ENCODE measurements at places on chromosomes 2 and 18.
A peak's percentile ranks its signal among the peaks of the same experiment; 100 is the strongest.

- DNase-seq, result no peak
Observed at GRCh38 chr18:46374850-46375249, 270.7 kb downstream of the HAUS1 start.

DNA sequence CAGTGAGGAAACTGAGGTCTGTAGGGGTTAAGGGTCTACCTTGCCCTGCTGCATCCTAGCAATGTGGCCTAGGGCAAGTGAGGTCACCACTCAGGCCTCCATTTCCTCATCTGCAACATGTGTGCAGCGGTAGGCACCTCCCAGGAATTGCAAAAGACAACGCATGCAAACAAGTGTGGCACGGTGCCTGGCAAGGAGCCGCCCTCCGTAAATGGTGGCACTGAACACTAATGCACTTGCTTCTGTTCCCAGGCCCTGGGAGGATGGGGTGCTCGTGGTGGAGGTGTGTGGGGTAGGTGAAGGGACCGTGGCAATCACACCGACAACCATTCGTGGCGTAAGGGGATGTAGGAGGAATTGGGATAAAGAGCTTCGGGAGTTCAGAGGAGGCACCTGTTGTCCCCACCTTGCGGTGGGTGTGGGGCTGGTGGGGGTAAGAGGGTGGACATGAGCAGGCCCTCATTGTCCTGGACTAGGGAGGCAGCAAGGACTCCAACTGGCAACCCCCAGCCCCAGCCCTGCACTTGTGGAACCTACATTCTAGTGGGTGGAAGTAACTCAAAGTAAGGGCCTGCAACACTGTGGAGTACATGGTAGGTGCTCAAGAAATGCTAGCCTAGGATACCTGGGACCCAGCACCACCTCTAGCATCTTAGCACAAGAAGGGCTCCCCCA lies 26.0 kb downstream of the ATOH8 start:
- DNase-seq, result no peak

GRCh38 chr18:73288813-73289212 lies 421.0 kb upstream of the NETO1 start:
- DNase-seq, result no peak

- DNase-seq, result no peak
Observed at GRCh38 chr2:217643789-217644301, 358.9 kb downstream of the TNS1 start.

DNA sequence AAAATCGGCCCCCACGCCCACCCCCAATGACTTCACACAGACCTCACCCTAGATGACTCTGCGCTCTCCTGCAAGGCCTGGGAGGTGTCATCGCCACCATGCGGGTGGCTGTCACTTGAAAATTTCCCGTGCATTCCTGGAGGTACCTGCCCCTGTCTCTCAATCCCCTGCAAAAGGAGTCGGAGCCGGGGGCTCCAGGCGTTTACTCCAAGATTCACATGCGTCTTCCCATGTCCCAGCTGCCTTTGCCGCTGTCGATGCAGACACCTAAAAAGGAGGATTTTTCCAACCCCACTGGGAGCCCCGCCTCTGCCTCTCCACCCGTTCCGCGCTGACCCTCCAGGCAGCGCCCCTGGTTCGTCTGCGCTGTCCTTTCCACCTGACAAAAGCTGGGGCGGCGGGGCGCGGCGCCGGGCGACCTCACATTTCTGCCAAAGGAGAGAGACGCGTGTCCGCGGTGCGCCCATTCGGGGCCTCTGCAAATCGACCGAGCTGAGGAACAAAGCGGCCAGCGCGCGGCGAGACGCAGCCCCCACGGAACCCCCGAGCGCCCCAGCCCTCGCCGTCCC lies 667 bp downstream of the REEP1 start:
- DNase-seq, result no peak

- DNase-seq, result no peak
Observed at GRCh38 chr2:38778687-38779082, 675 bp downstream of the GEMIN6 start.

GRCh38 chr2:179974761-179975160 lies 32.3 kb downstream of the CWC22 start:
- DNase-seq, result no peak

DNA sequence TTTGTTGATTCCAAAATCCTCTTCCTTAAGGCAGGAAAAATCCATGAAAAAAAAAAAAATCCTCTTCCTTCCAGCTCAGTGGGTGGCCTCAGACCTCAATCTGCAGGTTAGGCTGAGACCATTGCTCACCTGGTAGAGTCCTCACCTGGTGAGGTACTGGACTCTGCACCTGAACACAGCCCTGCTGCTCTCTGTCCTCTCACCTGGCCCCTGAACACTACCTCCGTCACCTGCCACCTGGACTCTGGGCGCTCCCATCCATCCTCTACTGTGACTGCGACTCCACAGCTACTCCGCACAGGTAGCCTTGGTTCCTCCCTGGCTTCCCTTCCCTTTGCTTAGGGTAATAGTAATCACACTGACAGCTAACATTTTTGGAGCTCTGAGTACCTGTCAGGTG lies 22.1 kb downstream of the TYMS start:
- no peak for DNase-seq

GRCh38 chr2:25586726-25587144 lies 86.6 kb downstream of the DTNB start:
- DNase-seq, result peak; percentile 27

DNA sequence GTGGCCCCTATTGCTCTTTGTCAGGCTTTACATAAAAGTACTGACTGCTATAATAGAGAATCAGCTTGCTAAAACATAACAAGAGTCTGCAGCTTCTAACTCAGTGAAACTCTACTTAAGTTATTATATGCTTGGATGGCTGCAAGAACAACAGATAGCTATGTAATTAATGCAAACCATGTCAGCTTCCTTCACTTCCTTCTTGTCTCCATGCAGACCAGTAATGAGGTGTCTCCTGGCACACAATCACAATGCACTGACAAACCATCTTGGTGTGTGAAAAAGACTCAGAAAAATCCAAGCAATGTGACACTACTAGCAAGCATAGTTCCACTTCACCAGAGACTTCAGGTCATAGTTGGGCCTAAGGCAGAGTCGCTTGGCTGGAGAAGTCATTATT lies 2068.9 kb upstream of the PIK3C3 start:
- DNase-seq, result no peak

GRCh38 chr2:16707014-16707623 lies 41.5 kb upstream of the CYRIA start:
- no peak for DNase-seq

DNA sequence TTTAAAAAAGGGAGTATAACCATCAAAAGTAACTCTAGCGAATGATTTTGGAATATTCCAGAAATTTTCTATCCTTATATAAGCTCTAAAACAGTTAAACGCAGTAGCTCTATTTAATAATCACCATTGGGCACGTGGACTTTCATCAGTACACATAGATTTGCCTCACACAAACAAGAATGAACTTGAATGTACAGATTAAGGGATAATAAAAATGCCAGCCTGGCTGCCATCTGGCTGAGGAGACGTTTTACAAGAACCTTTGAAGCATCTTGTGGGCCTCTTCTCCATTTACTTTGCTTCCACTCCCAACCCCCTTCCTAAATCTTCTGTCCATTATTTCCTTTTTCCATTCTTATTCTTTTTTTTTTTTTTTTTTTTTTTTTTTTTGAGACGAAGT lies 47.2 kb downstream of the AGAP1 start:
- DNase-seq, result no peak

- DNase-seq, result no peak
Observed at GRCh38 chr18:3855966-3856365, 406.0 kb downstream of the TGIF1 start.

DNA sequence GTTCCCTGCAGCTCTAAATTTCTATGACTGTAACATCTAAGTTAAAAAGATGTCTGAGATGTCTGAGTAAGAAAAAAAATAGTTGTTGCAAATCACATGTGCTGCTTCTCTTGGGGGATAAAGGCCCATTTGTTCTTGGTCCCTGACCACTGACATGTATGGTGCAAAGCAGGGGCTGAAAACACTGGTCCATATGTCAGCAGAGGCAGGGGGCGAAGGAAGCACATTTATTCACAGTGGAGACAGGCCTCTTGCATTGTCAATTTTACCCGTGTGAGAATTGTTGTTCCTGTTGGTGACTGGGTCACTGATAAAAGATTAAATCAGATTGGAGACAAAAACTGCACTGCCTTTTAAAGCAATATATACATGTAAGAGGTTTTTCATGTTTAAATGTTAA lies 38.8 kb downstream of the PRKCE start:
- DNase-seq, result no peak

GRCh38 chr2:119489232-119489952 lies 34.9 kb downstream of the SCTR start:
- DNase-seq, result no peak

- no peak for DNase-seq
Observed at GRCh38 chr2:12636837-12637581, 79.7 kb upstream of the TRIB2 start.

GRCh38 chr18:40006634-40007033 lies 1948.4 kb upstream of the PIK3C3 start:
- DNase-seq, result no peak

GRCh38 chr2:73859721-73860586 lies 31.2 kb downstream of the STAMBP start:
- peak; percentile 51 for DNase-seq

GRCh38 chr2:6127718-6128117 lies 435.5 kb downstream of the SOX11 start:
- no peak for DNase-seq

GRCh38 chr2:240954436-240955305 lies 43.7 kb upstream of the SNED1 start:
- DNase-seq, result no peak

DNA sequence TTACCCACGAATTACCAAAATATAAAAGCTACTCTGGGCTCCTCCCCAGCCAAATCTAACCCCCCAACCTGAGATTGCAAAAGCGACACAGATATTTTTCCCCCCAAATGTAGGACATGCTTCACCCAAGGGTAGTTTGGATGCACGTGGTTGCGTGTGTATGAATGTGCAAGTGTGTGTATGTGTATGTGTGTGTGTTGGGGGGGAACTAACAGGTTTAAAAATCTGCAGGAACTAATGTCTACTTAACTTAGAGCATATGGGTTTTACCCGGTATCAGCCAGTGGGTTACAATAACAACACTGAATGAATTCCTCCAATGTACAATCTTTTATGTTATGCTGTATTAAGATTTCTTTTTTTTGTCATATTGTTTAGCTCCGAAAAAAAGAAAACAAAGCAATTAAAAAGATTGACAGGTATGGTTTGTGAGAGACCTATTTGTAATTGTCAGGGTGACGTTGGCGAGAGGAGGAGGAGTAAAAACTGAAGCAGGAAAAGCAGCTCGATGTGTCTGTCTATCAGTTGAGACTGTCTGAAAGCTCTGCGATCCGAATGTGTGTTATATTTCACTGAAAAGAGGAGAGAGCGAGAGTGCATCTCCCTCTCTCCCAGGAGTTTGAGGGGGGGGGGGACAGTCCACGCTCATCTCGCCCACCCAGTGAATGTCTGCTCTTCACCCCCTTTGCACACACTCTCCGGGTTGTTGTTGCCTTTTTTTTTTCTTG lies at the start of gene TSHZ1:
Gene TSHZ1 (plus strand): TSS at position 524 of the 728 bp plus-strand sequence. CDS start 1,080 bp downstream, outside the sequence.
- peak; percentile 66 for DNase-seq

GRCh38 chr18:12841070-12841469 lies 43.0 kb downstream of the PTPN2 start:
- no peak for DNase-seq

GRCh38 chr18:49874238-49874637 lies 60.9 kb upstream of the ACAA2 start:
- no peak for DNase-seq

- DNase-seq, result no peak
Observed at GRCh38 chr2:28108143-28108542, 217.6 kb downstream of the BABAM2 start.

DNA sequence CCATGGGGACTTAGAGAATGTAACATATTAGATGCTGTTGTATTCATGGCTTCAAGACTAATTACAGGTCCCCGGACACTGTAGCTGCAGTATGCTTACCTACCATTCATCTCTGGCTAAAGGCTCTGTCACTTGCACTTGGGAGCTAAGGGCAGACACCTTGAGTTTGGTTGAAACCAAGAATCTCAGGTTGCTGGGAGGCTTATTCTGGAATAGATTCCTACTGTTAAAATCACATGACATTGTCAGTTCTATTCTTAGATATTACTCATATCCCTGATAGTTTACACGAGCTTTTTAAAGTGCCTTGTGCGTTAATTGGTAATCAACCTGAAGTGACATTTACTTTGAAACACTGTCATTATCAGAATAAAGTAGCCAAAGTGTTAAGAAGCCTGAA lies 73.0 kb upstream of the EPB41L5 start:
- no peak for DNase-seq

DNA sequence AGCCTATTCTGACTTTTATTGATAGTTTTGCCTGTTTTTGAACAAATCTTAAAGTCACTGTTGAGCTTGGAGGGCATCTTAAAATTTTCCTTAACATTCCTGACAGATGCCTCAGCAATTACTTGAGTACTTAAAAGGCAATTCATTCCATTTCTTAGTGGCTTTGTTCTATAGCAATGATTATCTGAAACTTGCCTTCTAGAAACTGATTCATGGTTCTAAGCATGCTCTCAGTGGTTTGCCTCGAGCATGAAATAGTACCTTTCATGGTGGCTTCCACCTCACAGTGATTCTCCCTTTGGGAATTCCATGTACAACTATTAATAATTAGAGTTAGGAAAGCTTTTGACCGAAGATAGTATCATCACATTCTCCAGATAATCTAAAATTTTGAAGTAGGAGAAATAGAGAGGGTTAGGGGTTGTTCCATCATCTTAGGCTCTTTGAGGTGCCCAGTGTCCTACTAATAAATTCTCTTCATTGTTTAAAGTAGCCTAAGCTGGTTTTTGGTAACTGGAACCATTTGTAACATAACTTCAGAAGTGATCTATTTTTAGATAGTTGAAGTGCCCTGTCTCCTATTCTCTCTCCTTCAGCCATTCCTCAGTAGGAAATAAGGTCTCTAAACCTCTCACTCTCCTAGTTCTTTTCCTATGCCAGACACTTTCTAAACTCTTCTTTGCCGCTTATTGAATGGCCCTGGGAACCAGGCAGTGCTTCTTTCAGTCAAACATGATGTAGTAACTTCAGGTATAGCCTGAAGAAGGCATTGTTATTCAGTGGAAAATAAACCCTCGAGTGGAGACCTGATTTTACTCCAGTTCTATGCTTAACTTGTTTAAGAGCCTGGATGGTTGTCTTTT lies 156.1 kb downstream of the HAUS1 start:
- DNase-seq, result no peak

GRCh38 chr2:86360776-86361175 lies 23.4 kb upstream of the REEP1 start:
- no peak for DNase-seq

DNA sequence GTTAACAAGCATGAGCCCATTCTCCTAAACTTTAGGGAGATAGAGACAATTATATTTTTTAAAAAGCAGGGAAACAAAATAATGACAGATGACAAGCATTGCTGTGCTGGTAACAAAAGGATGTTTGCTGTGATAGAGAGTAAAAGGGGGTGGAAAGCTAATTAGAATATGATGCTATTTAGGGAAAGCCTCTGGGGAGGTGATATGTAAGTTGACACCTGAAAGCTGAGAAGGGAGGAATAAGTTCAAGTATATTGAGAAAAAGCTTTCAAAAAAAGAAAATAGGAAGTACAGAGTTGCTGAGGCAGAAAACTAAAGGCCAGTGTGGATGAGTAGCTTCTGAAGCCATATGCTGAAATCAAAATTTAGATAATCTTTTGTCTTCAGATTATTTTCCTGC lies 565.2 kb upstream of the NRXN1 start:
- DNase-seq, result no peak
